Pons (tissue), 1 donor: ENCODE measurements at places on chromosomes 2 and 18.

GRCh38 chr2:27958711-27959378 is 68.3 kb downstream of the BABAM2 start:
- peak; percentile 43 for DNase-seq

DNA sequence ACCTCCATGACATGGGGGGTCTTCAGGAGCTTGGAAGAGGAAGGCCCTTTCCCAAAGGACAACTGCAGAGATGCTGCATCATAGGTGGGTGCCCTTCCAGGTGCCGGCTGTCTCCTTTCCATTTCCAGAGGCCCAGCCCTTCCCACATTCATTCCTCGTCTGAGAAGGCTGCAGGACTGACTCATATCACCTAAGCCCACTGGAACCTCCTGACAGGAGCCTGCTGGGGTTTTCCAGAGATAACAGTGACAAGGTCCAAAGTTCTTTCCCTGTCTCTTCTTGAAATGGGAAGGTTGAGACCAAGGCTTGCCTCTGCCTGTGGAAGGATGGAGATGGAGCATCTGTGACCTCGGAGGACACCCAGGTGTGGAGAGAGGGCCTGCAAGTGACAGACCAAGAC is 3.6 kb upstream of the PRSS56 start:
- no peak for DNase-seq

- no peak for DNase-seq
These were observed 206.4 kb downstream of the NOL4 start for GRCh38 chr18:34018336-34018735.

DNA sequence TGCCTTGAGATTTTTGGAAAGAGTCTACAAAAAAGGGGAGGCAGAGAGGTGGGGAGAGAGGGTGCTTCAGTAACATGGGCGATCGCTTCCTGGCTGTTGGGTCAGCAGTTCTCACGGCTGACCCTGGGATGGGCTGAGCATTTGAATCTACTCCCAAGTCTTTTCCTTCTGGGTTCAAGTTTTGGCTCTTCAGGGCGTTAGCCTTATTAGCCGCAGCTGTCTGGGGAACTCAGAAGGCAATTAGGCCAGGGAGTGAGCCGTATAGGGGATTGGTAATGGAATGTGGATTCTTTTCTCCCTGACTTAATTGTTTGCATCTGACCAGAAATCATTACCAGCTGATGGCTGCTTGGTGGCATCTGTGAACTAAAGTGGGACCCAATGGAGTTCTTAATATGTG is 250.5 kb upstream of the SKOR2 start:
- no peak for DNase-seq

GRCh38 chr2:166240387-166241313 is 112.8 kb upstream of the SCN1A start:
- no peak for DNase-seq

DNA sequence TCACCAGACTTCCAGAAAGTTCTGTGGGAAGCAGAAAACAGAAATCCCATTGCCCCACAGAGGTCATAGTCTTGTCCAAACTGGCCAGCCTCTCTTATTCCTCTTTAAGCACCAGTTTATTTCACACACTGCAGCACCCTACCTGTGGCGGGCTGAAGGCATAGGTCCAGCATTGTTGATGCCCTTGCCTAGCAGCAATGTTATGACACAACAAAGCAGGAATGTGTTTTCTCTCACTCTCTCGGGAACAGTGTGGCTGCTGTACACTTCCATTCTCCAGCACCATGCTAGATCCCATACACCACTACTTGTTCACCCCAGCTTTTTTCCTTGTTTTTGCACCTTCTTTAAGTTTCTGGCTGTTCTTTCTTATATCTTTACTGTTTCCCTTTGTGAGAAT is 181.6 kb downstream of the DNAH6 start:
- no peak for DNase-seq

DNA sequence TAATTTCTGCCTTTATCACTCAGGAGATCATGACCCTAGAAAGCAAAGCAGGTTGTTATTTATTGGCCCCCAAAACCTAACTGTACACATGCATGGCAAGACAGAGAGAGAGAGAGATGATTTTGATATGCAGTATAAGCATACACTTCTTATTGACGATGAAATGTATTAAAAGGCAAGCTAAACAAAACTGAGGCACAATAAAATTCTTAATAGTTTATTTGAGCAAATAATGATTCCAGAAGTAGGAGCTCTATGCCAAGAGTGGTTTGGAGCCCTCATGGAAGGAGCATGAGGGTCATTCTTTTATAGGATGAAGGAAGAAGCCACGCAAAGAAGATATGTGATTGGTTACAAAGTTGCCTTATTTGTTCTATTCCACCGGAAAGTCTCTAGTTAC is 616.0 kb downstream of the FBXO15 start:
- no peak for DNase-seq

DNA sequence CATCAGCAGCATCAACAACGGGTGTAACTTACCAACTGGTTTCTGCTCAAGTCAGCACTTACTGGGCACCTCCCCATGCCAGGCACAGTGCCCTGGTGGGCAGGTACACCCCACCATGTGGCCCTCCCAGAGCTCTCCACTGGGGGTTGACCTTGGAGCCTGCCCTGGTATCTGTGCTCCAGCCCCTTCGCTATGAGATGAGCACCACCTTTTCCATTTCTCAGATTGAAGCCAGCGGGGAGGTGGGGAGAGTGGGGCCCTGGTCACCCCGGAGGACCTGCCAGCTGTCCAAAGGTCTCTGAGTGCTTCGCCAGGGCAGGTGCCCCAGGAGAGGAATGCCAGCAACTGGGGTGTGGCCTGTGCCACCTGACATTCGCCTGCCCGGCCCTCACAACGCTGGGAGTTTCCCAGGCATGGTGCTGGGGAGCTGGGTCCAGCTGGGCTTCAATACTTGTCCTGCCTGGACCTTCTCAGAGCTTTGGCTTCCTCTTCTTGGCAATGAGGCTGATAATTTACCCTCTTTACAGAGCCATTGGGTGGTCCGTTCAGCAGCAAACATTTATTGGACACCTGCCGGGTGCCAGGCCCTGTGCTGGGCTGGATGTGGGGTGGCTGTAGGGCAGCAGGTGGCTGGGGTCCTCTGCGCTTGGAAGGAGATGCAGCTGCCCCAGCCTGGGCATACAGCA is 5.9 kb upstream of the ZAP70 start:
- no peak for DNase-seq

DNA sequence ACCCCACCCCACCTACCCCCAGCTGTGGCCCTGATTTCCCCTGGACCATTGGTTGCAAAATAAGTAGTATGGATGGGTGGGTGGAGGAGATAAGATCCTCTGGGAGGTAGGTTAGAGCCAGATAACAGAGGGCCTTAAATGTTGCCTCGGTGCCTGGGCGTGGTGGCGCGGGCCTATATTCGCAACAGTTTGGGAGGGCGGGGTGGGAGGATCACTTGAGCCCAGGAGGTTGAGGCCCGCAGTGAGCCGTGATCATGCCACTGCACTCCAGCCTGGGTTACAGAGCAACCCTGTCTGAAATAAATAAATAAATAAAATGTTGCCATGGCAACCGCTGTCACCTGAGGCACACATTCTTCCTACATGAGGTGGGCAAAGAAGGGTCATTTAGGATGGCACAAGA is 103.3 kb upstream of the GATA6 start:
- no peak for DNase-seq

GRCh38 chr2:142718576-142719155 is 158.8 kb upstream of the KYNU start:
- no peak for DNase-seq

GRCh38 chr2:156619021-156619539 is 182.9 kb downstream of the GPD2 start:
- DNase-seq = no peak

- DNase-seq = no peak
These were observed 5.5 kb downstream of the IHH start for GRCh38 chr2:219054956-219055903.

- peak; percentile 28 for DNase-seq
These were observed 196.1 kb downstream of the LTBP1 start for GRCh38 chr2:33142810-33143209.

- no peak for DNase-seq
These were observed 74.1 kb upstream of the MAP4K3 start for GRCh38 chr2:39511219-39511604.

GRCh38 chr2:3130889-3131635 is 246.6 kb downstream of the EIPR1 start:
- no peak for DNase-seq

DNA sequence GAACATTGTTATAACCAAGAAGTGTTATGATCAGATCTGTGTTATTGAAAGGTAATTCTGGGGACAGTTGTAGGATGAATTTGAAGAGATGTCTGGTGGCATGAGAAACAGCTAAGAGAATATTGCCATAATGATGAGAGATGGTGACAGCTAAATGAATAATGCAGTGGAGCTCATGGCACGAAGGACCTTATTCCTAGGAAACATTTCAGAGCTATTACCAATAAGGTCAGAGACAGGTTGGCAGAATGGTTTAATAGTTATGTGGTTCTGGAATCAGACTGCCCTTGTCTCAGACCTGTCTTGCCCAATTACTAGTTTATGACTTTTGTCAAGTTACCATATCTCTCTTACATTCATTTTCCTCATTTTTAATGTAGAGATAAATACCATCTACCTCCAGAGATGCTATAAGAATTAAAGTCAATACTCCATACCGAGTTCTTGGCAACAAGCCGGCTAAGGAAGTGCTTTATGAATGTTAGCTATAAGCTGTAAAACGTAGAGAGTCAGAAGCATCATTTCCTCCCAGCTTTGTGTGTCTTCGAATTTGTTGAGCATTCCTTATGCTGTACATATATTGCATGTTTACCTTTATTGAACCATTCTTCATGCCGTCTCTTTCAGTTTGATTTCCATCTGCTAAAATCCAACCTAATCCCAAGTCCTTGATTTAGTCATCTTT is 73.6 kb upstream of the COL5A2 start:
- no peak for DNase-seq

DNA sequence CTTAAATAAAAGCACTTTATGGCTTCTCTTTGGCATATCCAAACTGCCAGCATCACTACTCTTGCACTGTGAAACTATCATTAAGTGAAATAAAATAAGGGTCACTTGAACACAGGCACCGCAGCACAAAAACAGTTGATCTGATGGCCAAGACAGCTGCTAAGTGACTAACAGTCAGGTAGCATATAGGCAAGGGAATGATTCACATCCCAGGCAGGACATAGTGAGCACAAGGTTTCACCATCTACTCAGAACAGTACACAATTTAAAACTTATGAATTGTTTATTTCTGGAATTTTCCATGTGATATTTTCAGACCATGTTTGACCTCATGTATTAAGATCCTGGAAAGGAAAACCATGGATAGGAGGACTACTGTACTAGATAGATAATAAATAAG is 214.2 kb downstream of the MREG start:
- DNase-seq = no peak

GRCh38 chr2:96164459-96165184 is 19.4 kb upstream of the DUSP2 start:
- DNase-seq = peak; percentile 90

DNA sequence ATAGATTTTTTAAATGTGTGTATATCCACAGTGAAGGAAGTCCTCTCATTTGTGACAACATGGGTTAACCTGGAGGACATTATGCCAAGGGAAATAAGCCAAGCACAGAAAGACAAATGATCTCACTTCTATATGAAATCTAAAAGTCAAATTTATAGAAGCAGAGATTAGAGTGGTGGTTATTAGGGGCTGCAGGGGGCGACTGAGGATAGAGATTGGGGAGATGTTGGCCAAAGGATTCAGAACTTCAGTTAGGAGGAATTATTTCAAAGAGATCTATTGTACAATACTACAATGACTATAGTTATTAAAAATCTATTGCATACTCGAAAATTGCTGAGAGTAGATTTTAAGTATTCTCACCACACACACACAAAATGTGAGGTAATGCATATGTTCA is 252.4 kb upstream of the SLC39A10 start:
- no peak for DNase-seq

GRCh38 chr18:37491526-37491925 is 74.1 kb downstream of the CELF4 start:
- no peak for DNase-seq
